H1 (cell line): ENCODE measurements at places on chromosomes 7 and 10. TPM values are rescaled to one million over a fixed set of nuclear protein-coding genes. Genes with fewer than 3 reads are reported as not detected.

- H3K4me1 ChIP-seq: peaks cover 8% of the 10 kb centered on the region; the same call in 1 of the 2 replicates
- no peaks in the 10 kb centered on the region for H3K36me3 ChIP-seq
- no peak overlapping the region for H3K4me3 ChIP-seq
- DNase-seq: no peak
- no peak overlapping the region for H3K27ac ChIP-seq
- H3K27me3 ChIP-seq: no peaks in the 10 kb centered on the region
Observed at GRCh38 chr10:103457176-103457712, 1.5 kb downstream of the CALHM1 start.

DNA sequence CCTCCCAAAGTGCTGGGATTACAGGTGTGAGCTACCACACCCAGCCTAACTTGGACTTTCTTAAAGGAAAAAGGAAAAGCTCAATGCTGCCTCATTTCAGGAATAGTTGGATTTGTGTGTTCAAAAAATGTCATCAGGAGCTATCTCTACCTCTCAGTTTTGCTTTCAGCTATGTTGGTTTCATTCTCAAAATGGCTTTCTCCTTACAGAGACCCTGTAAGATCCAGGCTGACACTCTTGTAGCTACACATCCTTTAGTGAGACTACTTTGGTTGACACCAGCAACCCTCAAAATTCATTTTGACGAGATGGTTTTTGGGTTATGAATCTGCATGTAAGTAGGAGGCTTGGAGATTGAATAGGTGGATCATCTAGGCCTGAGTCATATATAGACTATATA lies 269.7 kb upstream of the SORCS1 start:
- H3K27me3 ChIP-seq: no peaks in the 10 kb centered on the region
- H3K27ac ChIP-seq: no peak overlapping the region
- DNase-seq: no peak
- H3K4me1 ChIP-seq: no peaks in the 10 kb centered on the region
- no peaks in the 10 kb centered on the region for H3K36me3 ChIP-seq

- peaks cover 3% of the 10 kb centered on the region for H3K4me1 ChIP-seq
Observed at GRCh38 chr7:148356303-148356702, 234.3 kb upstream of the C7orf33 start.

GRCh38 chr10:11165591-11166543 lies 148.2 kb downstream of the CELF2 start:
- no peak overlapping the region for H3K27ac ChIP-seq
- no peak for DNase-seq
- H3K36me3 ChIP-seq: no peaks in the 10 kb centered on the region
- H3K27me3 ChIP-seq: peaks cover 1% of the 10 kb centered on the region

DNA sequence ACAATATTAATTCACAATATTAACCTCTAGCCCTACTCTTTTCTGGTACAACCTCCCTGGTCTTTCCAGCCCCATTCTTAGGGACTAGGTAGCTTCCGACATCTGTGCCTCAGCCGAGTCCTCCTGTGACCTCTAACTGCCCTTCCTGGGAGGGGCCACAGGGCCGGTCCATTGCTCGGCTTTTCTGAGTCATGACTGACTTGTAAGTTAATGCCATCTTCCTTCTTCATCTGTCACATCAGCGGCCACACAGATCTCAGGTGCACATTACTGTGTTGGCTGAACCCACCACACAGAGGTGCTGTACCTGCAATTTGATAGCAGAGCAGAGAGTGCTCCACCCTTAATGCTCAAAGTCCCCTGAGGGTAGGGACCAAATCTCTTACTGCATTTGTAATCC lies 4.1 kb upstream of the CPA4 start:
- no peaks in the 10 kb centered on the region for H3K27me3 ChIP-seq
- H3K27ac ChIP-seq: no peak overlapping the region
- no peaks in the 10 kb centered on the region for H3K36me3 ChIP-seq
- H3K4me1 ChIP-seq: no peaks in the 10 kb centered on the region
- no peak overlapping the region for H3K4me3 ChIP-seq

GRCh38 chr7:3589752-3590151 lies 288.7 kb downstream of the SDK1 start:
- no peaks in the 10 kb centered on the region for H3K27me3 ChIP-seq
- no peak for DNase-seq
- no peak overlapping the region for H3K4me3 ChIP-seq
- H3K36me3 ChIP-seq: no peaks in the 10 kb centered on the region
- peaks cover 12% of the 10 kb centered on the region for H3K4me1 ChIP-seq

GRCh38 chr7:1931951-1932270 lies 261.8 kb downstream of the ELFN1 start:
- no peaks in the 10 kb centered on the region for H3K36me3 ChIP-seq
- H3K4me3 ChIP-seq: no peak overlapping the region
- H3K4me1 ChIP-seq: no peaks in the 10 kb centered on the region
- H3K27ac ChIP-seq: no peak overlapping the region
- H3K27me3 ChIP-seq: no peaks in the 10 kb centered on the region

- no peak overlapping the region; the same call in 1 of the 2 replicates for H3K27ac ChIP-seq
- H3K4me1 ChIP-seq: peaks cover 2% of the 10 kb centered on the region
Observed at GRCh38 chr7:130345136-130345535, 520 bp downstream of the CPA5 start.

- no peak overlapping the region for H3K4me3 ChIP-seq
- H3K4me1 ChIP-seq: peaks cover 12% of the 10 kb centered on the region; the same call in 1 of the 2 replicates
- no peak overlapping the region for H3K27ac ChIP-seq
- DNase-seq: no peak
Observed at GRCh38 chr10:44994752-44995530, 5.8 kb upstream of the ZNF22 start.

DNA sequence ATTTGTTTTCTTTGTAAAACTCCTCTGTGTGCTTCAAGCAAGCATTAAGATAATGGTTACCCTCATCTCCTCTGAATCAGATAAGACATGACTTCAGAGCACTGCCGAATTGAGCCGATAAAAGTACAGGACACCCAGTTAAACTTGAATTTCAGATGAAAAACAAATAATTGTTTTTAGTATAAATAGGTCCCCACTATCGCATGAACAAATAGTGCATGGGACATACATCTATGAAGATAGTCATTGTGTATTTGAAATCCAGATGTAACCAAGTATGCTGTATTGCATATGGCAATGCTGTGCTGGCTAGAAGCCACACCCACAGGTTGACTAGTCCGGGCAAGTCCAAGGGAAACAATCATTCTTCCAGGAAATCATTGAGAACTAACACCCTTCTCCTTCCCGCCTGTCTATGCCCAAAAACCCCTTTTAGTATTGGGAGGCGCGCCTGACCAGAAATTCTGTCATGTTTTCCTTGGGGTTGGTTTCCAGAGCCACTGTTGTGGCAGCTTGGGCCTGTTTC lies 12.6 kb upstream of the FGFR2 start:
- no peaks in the 10 kb centered on the region for H3K36me3 ChIP-seq
- no peak for DNase-seq
- H3K27me3 ChIP-seq: peaks cover 4% of the 10 kb centered on the region; the same call in 1 of the 2 replicates
- 0 out of 2 replicates have a peak, but pooled peaks cover 6% of the 10 kb centered on the region for H3K4me1 ChIP-seq
- no peak overlapping the region for H3K27ac ChIP-seq

GRCh38 chr10:117476281-117476680 lies 66.3 kb upstream of the EMX2 start:
- H3K27ac ChIP-seq: no peak overlapping the region
- no peak for DNase-seq
- H3K27me3 ChIP-seq: no peaks in the 10 kb centered on the region; the same call in 1 of the 2 replicates
- H3K4me3 ChIP-seq: no peak overlapping the region
- no peaks in the 10 kb centered on the region for H3K36me3 ChIP-seq

DNA sequence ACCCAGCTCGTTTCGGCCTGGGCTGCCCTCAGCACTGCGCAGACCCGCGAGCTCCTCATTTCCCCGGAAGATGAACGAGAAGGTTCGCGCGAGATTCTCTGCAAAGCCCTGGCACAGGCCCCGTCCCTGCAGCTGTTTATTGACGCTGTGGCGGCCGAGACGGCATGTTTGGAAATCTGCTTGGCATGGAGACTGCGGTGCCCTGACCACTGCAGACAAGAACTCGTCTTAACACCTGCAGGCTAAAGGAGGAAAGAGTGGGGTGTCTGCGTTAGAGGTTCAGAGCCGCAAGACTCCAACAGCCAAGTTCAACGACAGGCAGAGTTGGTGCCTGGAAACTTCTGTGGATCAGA lies 125.6 kb downstream of the DNAJB6 start:
- H3K27ac ChIP-seq: no peak overlapping the region
- H3K36me3 ChIP-seq: no peaks in the 10 kb centered on the region
- peak; percentile 45 for DNase-seq
- no peaks in the 10 kb centered on the region for H3K4me1 ChIP-seq
- H3K4me3 ChIP-seq: no peak overlapping the region
- H3K27me3 ChIP-seq: peaks cover 2% of the 10 kb centered on the region; the same call in 1 of the 2 replicates

DNA sequence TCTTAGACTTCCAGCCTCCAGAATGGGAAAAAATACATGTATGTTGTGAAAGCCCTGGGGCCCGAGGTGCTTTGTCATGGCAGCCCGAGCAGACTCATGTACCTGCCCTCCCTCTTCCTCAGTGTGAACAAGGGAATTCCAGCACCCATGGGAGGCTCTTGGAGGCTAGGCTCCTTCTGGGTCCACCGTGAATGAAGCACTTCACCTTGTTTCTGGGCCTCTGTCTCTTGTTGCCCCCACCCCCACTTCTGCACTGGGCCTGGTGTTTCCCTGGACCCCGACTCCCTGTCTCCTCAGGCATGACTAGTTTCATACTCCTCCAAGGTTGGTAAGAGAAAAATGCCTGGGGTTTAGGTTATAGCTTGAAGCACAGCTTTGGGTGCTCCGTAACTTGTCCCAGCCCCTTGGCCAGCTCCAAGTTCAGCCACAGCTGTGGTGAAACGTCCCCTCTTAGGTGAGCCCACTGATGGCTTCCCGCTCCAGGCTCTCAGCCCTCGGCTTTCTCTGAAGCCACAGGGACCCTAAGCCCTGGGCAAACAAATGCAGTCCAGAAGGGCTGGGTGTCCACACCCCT lies 30.2 kb upstream of the ARHGAP22 start:
- H3K4me3 ChIP-seq: no peak overlapping the region
- H3K4me1 ChIP-seq: no peaks in the 10 kb centered on the region
- H3K27me3 ChIP-seq: no peaks in the 10 kb centered on the region
- DNase-seq: no peak

- H3K4me3 ChIP-seq: no peak overlapping the region
- H3K4me1 ChIP-seq: peaks cover 5% of the 10 kb centered on the region
- H3K27ac ChIP-seq: no peak overlapping the region
- no peaks in the 10 kb centered on the region for H3K27me3 ChIP-seq
Observed at GRCh38 chr7:155694851-155695250, 50.4 kb downstream of the RBM33 start.

DNA sequence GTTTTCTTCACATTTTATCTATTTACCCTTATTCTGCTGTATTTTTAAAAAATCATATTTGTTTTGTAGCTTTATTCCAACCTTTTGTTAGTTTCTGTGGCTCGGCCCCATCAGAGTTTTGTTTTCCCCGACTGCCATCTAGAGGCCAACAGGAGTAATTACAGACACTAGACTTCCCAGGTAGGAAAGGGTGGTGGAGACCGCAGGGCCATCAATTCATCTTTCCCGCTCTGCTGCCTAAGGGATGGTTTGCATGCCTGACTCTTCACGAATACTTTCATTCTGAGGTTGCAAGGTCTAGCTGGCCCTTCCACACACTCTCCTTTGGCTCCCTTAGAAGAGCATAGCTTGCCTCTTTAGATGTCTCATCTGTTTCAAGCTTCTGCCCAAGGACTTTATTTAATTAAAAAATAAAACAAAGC lies 38.3 kb downstream of the LYZL2 start:
- H3K36me3 ChIP-seq: no peaks in the 10 kb centered on the region
- H3K4me3 ChIP-seq: no peak overlapping the region
- peaks cover 15% of the 10 kb centered on the region for H3K27me3 ChIP-seq
- no peak overlapping the region for H3K27ac ChIP-seq

GRCh38 chr10:119029613-119030420 lies at the start of gene NANOS1:
Gene NANOS1, plus strand, starts transcription at chr10:119029714. Its CDS starts 88 bp downstream, at chr10:119029802.
- peaks cover 2% of the 10 kb centered on the region for H3K4me1 ChIP-seq
- no peak for DNase-seq
- no peaks in the 10 kb centered on the region for H3K27me3 ChIP-seq
- peak within 1 kb of the TSS; percentile 49 for H3K4me3 ChIP-seq

DNA sequence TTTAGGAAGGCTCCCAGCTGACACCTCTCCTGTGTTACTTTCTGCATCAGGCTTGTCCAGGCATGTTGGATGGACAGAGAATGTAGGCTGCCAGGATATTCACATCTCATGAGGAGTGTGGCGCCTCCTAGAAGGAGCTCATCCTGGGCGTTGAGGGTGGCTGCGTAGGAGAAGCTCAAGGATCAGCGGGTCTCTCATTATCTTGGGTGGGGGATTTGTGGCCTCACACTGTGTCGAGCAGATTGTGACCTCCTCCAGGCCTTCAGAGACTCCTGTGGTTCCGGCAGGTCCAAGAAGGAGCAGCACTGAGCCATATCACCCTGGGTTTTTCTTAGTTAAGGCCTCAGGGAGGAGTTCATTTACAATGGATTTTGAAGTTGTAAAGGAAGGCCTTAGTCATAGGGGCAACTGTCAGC lies 8.7 kb upstream of the COBL start:
- H3K27ac ChIP-seq: no peak overlapping the region; the same call in 1 of the 2 replicates
- peak; percentile 43 for DNase-seq
- no peaks in the 10 kb centered on the region for H3K27me3 ChIP-seq
- H3K4me1 ChIP-seq: peaks cover 40% of the 10 kb centered on the region
- H3K4me3 ChIP-seq: no peak overlapping the region

DNA sequence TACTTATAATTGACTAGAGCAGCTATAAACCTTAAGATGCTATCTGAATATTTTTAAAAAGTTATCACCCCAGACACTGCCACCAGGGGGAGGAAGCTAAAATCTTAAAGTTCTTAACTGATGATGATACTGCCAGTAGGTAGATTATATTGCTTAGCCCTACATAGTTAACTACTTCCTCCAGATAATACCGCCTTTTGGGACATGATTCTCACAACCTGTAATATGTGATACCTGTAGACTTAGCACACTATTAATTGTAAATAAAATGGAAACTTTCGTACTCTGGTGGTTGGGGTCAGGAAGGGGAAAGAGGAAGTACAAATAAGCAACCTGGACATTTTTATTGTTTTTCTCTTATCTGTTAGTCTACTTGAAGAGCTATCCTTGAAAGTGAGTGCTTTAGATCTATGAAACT lies 268.9 kb downstream of the ADK start:
- H3K4me1 ChIP-seq: peaks cover 9% of the 10 kb centered on the region
- no peak overlapping the region for H3K4me3 ChIP-seq
- DNase-seq: no peak

GRCh38 chr7:91357379-91357778 lies 93.1 kb downstream of the FZD1 start:
- H3K36me3 ChIP-seq: no peaks in the 10 kb centered on the region
- H3K27ac ChIP-seq: no peak overlapping the region
- peaks cover 79% of the 10 kb centered on the region for H3K27me3 ChIP-seq
- H3K4me1 ChIP-seq: peaks cover 3% of the 10 kb centered on the region
- no peak for DNase-seq
- no peak overlapping the region for H3K4me3 ChIP-seq

- no peaks in the 10 kb centered on the region for H3K27me3 ChIP-seq
- H3K36me3 ChIP-seq: no peaks in the 10 kb centered on the region
- H3K4me1 ChIP-seq: no peaks in the 10 kb centered on the region
- DNase-seq: no peak
- H3K27ac ChIP-seq: no peak overlapping the region
- no peak overlapping the region for H3K4me3 ChIP-seq
Observed at GRCh38 chr7:46229409-46229808, 308.3 kb upstream of the IGFBP3 start.

GRCh38 chr7:19690736-19691135 lies 18.1 kb downstream of the POLR1F start:
- no peak for DNase-seq
- no peaks in the 10 kb centered on the region for H3K36me3 ChIP-seq
- H3K27me3 ChIP-seq: no peaks in the 10 kb centered on the region
- no peak overlapping the region for H3K27ac ChIP-seq
- no peak overlapping the region for H3K4me3 ChIP-seq
- H3K4me1 ChIP-seq: peaks cover 2% of the 10 kb centered on the region; the same call in 1 of the 2 replicates

CFAP69 gene
- total RNA-seq: 3.2 and 3.8 TPM in 2 replicates

ADAM22 gene
- total RNA-seq: 17.9 and 21.4 TPM in 2 replicates

LRIT1 gene
- total RNA-seq: not detected in 2 replicates

CFAP46 gene
- 3.1 and 4.8 TPM in 2 replicates for total RNA-seq

CDK14 gene
- total RNA-seq: 47.3 and 48.8 TPM in 2 replicates

TAS2R41 gene
- not detected in 2 replicates for total RNA-seq

JCAD gene
- total RNA-seq: 2.9 and 5.2 TPM in 2 replicates

OR13A1 gene
- total RNA-seq: not detected in 2 replicates
